ENCODE measurements at places on chromosomes 11 and 22. TPM values are rescaled to one million over a fixed set of nuclear protein-coding genes. Genes with fewer than 3 reads are reported as not detected.

Gene OR2AG1
- not detected for total RNA-seq

DNA sequence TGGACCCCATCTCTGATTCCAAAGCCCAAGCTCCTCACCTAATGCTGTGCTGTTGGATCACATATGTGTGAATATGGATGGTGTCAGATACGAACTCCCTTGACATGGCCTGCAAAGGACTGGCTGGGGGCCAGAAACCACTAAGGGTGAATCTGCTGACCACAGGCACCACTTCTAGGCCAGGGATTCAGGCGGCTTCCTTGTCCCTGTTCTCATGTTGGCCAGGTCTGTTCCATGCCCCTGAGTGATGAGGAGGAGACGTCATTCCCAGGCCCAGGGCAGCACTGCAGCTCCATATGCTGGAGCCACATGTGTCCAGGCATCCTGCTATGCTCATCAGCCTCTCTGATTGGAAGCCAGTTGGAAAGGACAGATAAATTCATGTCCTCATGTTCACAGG, 130.0 kb upstream of the BDNF start:
- no peak for DNase-seq

Gene AKIP1
- 26.5 TPM for total RNA-seq

Gene PICK1
- total RNA-seq, result 18.7 TPM

DNA sequence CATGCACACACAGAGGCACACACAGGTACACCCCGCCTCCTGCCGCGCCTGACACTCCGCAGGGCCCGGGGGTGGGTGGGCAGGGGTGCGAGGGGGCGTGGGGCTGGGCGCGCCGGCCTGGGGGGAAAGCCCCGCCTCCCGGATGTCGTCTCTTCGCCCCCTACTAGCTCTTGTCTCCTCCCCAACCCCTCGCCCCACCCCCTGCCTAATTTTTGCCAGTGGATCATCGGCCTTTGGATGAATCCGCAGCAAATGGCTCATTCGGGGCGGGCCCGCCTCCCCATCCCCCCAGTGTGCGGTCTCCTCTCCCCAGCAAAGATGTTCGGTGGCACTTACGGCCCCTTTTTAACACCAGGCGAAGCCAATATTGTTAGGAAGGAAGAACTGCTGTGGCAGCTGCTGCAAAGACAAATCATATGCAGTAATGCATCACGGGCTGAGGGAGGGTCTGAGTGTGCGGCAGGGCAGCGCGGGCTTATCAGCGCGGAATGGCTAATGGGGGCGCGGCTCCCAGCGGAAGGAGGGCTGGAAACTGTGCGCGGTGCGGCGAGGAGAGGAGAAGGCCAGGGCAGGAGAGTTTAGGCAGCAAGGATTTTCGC, 13.4 kb upstream of the NECTIN1 start:
- DNase-seq, result no peak

DNA sequence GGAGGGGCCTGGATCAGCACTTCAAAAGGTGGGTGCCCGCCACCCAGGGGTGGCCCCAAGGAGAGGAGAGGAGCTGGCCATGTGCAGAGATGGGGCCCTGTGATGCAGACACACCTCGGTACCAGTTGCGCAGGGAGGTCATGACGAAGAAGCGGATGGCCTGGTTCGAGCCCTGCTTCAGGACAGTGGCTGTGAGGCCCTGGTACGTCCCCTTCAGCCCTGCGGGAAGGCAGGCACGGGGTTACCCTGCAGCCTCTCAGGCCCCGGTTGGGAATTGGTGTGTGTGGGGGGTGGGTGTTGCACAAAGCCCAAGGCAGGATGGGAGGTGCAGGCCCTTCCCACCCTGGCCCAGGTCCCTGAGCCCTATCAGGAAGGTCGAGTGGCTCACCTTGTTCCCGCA, 1.8 kb downstream of the SLC25A1 start:
- DNase-seq, result no peak

Gene OTOG
- total RNA-seq, result not detected

- DNase-seq, result peak; percentile 46
Observed at GRCh38 chr22:30305906-30306626, 16.8 kb upstream of the CASTOR1 start.

GRCh38 chr11:30159546-30159945, 71.3 kb upstream of the FSHB start:
- no peak for DNase-seq

GRCh38 chr11:64629103-64629502, 38.1 kb downstream of the SLC22A12 start:
- no peak for DNase-seq

DNA sequence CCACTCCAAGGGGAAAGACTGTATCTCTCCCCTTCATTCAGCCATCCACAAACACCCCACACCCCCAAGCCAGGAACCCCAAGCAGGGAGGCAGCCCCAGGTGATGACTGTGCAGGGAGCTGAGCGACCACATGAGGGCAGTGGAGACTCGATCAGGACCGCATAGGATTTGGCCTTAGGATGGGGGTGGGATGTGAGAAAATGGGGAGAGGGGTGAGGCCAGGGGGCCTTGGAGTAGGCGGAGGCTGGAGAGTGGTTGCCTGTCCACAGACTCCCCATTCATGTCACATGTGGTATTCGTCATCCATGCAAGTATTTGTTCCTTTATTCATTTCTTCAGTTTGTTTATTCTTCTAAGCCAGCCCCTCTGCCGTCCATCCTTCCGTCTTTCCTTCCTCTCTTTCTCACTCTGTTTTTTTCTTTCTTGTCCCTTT, 2.7 kb upstream of the RHOD start:
- DNase-seq, result peak; percentile 71

GRCh38 chr11:16605389-16605893, 133.0 kb upstream of the C11orf58 start:
- DNase-seq, result peak; percentile 10

Gene VPS37C
- 9.7 TPM for total RNA-seq

DNA sequence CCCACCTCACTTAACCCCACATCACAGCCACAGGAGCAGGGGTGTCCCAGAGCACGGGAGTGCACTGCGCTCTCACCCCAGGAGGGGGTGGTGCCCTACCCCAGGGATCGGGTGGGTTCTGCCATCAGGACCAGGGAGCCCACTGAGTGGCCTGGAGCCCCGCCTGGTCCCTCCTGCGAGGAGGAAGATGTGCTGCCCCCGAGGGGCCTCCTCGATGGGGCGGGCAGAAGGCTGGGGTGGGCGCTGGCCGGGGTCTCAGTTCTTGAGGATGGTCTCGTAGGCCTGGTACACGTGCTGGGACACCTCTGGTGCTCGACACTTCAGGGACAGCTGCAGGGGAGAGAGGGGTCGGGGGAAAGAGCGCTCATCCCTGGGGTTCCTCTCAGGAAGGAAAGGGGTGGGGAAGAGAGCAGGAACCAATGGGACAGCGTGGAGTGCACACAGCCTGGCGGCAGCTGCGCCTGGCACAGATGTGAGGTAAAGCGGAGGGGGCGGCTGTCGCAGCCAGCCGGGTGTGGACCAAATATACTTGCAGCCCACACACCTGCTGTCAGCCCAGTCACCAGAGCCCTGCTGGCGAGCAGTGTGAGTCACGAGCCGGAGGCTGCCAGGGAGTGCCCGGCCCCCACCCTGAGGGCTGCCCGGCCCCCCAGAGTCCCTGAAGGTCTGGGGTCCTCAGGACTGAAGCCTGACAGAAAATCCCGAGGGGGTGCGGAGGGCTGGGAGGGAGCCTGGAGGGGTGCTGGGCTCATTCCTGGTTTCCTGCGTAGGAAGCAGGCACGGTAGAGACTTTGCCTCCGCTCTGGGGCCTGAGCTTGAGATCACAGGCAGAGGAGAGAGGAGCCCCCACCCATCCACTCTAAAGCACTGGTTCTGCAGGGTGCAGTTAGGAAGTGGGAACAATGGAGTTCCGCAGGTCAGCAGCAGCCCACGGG, 13.3 kb upstream of the RASL10A start:
- DNase-seq, result peak; percentile 24

GRCh38 chr22:37538590-37539357, 19.6 kb upstream of the CARD10 start:
- DNase-seq, result peak; percentile 95

- DNase-seq, result no peak
Observed at GRCh38 chr11:46667043-46667481, 33.4 kb downstream of the ARHGAP1 start.

GRCh38 chr22:46734830-46735453, 3.1 kb downstream of the CERK start:
- peak; percentile 69 for DNase-seq

Gene KLHL35
- total RNA-seq, result 0.85 TPM

GRCh38 chr11:64760759-64761420, 1.1 kb upstream of the PYGM start:
- no peak for DNase-seq

DNA sequence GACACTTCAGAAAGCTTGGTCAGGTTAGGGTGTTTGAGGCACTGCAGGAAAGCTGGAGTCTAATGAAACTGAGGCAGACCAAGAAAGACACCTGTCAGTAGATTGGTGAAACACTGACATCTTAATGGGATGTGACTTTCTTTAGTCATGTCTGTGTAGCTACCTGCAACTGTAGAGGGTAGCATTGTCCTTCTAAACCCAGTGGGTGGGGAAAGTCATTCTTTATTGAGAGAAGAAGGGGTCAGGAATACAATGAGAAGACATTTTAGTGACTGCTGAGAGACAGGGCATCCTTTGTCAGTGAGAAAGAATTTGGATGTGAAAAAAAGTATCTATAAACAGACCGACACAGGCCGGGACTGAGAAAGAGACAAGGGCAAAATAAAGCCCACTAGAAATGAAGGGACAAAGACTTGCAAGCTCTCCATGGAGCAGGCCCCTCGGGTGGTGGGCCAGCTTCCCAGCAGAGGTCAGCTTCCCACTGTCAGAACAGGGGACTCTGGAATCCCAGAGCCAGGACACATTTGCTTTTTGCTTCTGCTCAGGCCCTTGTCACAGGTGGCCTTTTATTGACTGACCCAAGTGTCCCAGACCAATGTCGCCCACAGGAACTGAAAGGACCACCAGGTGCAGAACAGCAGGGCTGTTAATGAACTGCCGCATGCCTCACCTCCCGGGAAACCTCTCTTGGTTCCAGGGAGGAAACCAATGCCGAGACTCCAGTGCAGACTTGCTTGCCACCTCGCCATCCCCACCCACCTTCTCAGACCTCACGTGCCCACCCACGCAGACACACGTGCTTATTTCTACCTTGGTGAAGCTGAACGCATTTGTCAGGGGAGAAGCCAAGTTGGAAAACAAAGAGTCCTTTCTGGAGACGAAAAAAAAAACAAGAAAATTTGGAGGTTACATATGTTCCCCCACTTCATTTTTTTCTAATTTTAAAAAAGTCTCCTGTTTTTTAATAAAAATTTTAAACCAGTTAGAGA, 212.8 kb downstream of the TENM4 start:
- DNase-seq, result no peak

DNA sequence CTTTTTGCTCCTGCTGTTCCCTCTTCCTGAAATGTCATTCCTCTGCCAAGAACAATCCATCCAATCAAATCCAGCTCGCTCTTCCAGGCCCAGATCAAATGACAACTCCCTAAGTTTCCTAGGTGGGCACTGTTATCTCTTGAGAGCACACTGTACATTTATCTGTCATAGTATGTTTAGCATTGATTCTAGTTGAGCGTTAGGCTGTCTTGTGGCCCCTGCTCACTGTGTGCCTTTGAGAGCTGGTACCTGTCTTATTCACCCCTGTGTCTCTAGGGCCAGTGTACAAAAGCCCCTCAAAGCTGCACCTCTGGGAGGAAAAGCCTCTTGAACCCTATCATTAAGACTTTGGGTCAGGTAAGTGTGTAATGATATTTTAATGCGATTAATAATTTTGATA, 7.1 kb upstream of the LMO2 start:
- peak; percentile 7 for DNase-seq

Gene P2RY2
- 1.2 TPM for total RNA-seq

DNA sequence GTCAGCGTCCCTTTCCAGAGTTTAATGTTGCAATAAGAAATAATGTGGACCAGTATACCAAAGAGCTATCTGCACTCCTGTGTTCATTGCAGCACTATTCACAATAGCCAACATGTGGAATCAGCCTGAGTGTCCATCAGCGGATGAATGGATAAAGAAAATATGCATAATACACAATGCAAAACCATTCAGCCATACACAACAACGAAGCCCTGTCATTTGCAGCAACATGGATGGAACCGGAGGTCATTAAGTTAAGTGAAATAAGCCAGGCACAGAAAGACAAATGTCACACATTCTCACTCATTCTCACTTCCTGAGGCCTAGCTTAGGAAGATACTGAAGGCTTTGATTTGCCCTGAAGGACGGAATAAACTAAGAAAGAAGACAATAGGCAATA, 22.1 kb downstream of the SLC5A4 start:
- DNase-seq, result no peak

GRCh38 chr11:66625752-66626149, 9.3 kb downstream of the RBM14 start:
- DNase-seq, result no peak

- no peak for DNase-seq
Observed at GRCh38 chr11:72378704-72379383, 55.5 kb downstream of the CLPB start.

- no peak for DNase-seq
Observed at GRCh38 chr11:101176381-101176780, 46.8 kb upstream of the PGR start.

Gene GRM5
- under 0.01 TPM for total RNA-seq

Gene TBX10
- total RNA-seq, result not detected

GRCh38 chr11:70335511-70335910, 62.8 kb upstream of the CTTN start:
- DNase-seq, result no peak

DNA sequence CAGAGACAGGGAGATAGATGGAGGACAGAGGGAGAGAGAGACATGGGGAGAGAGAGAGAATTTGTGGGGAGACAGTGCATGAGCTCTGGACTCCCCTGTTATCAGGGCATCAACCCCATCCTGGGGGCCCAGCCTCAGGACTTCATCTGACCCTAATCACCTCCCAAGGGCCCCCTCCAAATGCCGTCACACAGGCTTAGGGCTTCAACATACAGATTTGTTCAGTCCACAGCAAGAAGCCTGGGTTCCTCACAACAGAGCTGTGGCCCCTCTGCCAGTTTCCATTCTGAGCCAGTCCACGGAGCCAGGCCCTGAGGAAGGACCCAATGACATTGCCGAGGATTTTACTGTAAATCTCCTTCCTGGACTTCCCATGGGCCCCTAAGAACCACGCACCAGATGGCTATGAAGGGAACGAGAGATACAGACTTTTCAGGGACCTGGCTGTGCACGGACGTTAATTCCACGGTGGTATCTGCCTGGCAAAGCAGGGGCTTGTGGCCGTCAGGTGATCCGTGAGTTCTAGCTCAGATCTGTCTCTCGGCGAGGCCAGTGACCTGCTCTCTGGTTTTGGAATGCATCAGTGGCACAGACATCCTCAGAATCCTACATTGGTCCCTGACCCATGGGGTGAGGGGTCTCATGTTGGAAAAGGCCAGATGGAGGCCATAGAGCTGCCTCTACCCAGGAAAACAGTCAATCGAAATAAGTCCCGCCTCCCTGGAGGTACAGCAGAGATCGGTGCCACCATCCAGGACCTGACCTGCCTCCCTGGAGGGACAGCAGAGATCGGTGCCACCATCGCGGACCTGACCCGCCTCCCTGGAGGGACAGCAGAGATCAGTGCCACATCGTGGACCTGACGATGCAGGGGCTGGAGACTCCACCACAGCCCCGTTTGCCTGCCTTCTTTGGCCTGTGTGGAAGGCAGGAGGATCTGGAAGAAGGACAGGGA, 8.7 kb upstream of the B4GALNT4 start:
- DNase-seq, result no peak

Gene NCR3LG1
- 2.7 TPM for total RNA-seq

Gene MS4A2
- total RNA-seq, result not detected

- no peak for DNase-seq
Observed at GRCh38 chr11:119982517-119983239, 155.2 kb downstream of the TRIM29 start.

Gene GAB4
- not detected for total RNA-seq

Gene MYEOV
- not detected for total RNA-seq

Data from dermis blood vessel endothelial cell (primary cell).